AG04450 (cell line): ENCODE measurements at places on chromosomes 12 and 14.
A peak's percentile ranks its signal among the peaks of the same experiment; 100 is the strongest.

- DNase-seq: no peak
Observed at GRCh38 chr14:100128688-100129087, 30.8 kb downstream of the DEGS2 start.

GRCh38 chr12:127562816-127563215, 704.2 kb upstream of the TMEM132C start:
- no peak for DNase-seq

- DNase-seq: no peak
Observed at GRCh38 chr12:16300736-16301135, 23.3 kb upstream of the SLC15A5 start.

DNA sequence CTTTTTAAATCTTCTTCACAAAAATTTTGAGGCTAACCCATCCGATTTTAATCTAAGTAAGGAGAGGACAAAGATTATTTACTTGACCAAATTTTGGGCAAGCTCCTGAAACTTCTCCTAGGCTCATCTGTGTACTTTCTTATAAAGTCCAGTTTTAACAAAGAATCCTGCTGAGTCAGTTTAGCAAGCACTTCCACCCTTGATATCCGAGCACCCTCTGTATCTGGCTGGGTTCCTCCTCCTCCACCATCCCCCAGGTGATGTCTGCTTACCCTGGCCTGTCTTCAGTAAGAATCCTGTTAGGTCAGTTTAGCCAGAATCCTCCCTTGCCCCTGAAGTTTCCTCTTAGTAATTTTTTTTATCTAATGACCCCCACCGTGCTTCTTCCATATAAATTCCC, 140.5 kb downstream of the PHLDA1 start:
- DNase-seq: no peak

- DNase-seq: no peak
Observed at GRCh38 chr12:104462931-104463339, 6.2 kb downstream of the CHST11 start.

GRCh38 chr12:116466536-116466935, 92.6 kb upstream of the MAP1LC3B2 start:
- DNase-seq: peak; percentile 15

- peak; percentile 63 for DNase-seq
Observed at GRCh38 chr14:88551094-88551870, 3.5 kb downstream of the PTPN21 start.

DNA sequence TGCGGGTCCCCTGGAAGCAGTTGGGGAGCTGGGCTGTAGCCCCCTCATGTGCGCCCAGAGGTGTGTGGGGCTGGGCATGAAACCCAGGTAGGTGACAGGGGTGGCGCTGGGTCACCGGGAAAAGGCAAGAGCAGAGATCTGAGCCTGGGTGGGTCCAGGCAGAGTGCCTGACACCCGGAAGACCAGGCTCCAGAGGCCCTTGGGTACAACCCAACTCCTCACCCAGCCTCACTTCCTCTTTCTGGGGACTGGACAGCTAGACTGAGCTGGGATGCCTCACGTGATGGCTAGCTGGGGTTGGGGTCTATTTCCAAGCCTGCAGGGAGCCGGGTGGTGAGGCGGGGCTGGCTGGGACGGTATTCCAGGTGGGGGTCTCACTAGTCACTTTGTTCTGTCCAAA, 16.3 kb upstream of the CYP46A1 start:
- no peak for DNase-seq

GRCh38 chr14:60648249-60648933, 886 bp downstream of the SIX1 start:
- no peak for DNase-seq

DNA sequence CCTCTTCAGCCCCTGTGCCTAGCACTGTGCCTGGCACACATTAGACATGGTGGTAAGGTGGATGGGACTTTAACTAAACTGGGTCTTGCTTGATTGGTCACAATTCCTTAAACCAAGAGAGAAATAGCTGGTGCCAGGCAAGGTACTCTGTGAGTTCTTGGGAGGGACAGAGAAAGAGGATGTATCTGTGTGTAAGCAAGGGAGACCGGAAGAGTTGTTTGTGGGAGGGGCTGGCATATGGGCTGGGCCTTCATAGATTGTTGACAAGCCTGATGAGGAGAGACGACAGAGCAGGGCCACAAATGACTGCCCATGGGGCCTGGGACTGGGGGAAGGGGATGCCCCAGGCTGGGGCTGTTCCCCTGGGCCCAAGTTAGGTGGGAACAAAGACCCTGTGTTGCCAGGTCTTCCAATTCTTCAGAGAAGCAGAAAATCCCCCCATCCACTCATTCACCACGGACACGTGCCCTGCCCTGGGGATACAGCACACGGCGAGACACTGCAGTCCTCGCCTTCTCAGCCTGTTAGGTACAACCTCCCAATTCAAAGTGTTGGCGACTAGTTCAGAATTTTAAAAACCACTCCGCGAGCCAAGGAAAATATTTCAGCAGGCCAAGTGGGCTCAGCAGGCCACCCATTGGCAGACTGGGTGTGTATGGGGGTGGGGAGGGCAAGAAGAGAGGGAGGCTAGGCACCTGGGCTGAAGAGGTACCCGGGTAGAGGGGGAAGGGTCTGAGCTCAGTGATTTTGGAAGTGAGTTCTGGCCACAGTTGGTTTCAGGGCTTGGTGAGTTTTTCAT, 11.4 kb upstream of the CYP46A1 start:
- no peak for DNase-seq

GRCh38 chr12:77319166-77319565, 253.8 kb upstream of the E2F7 start:
- no peak for DNase-seq

DNA sequence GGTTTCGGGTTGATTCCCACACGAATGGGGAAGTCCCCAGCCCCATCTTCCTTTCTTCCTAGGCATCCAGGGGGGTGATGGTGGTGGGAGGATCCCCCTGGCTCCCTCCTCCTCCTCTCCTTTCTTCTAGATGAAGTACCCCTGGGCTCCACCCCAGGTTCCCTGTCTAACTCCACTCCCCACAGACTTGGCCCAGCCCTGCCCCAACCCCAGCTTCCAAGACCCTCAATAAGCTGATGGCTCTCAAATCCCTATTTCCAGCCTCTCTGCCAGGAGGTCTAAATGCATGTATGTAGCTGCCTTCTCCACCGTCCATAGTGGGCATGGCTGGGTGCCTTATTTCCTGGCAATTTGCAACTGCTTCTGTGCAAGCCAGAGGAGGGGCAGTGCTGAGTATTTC, 383.7 kb downstream of the BCL11B start:
- no peak for DNase-seq
